ENCODE measurements at places on chromosomes 2 and 18.
A peak's percentile ranks its signal among the peaks of the same experiment; 100 is the strongest.

GRCh38 chr18:35343488-35343935 is 708 bp downstream of the ZNF24 start:
- no peak for DNase-seq

GRCh38 chr2:130834931-130835765 is 1.6 kb upstream of the ARHGEF4 start:
- DNase-seq, result no peak

GRCh38 chr18:55153346-55153745 is 194.1 kb upstream of the CCDC68 start:
- no peak for DNase-seq

DNA sequence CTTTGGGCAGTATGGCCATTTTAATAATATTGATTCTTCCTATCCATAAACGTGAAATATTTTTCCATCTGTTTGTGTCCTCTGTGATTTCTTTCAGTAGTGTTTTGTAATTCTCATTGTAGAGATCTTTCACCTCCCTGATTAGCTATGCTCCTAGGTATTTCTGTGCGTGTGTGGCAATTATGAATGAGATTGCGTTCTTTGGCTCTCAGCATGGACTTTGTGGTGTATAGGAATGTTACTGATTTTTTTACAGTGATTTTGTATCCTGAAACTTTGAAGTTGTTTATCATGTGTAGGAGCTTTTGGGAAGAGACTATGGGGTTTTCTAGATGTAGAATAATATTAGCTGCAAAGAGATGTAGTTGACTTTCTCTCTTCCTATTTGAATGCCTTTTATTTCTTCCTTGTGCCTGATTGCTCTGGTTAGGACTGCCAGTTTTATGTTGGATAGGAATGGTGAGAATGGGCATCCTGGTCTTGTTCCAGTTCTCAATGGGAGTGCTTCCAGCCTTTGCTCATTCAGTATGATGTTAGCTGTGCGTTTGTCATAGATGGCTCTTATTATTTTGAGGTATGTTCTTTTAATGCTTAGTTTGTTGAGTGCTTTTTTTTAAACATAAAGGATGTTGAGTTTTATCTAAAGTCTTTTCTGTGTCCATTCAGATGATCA is 27.0 kb upstream of the THUMPD2 start:
- DNase-seq, result no peak

- DNase-seq, result no peak
These were observed 28.8 kb downstream of the APCDD1 start for GRCh38 chr18:10482985-10483949.

DNA sequence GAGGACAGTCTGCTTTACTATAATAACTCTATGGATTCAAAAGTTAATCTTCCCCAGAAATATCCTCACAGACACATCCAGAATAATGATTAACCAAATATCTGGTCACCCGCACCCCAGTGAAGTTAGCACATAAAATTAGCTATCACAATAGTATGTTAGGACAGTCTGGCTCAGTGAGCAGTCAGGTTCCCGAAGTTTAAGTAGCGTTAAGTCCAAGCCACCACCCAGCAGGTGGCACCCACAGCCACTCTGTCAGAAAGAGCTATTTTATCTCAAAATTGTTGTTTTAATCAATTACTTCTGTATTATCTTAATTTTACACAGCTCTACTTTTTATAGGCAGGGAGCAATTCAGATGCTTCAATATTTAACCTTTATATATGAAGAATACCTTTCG is 537.5 kb downstream of the MBD2 start:
- no peak for DNase-seq

DNA sequence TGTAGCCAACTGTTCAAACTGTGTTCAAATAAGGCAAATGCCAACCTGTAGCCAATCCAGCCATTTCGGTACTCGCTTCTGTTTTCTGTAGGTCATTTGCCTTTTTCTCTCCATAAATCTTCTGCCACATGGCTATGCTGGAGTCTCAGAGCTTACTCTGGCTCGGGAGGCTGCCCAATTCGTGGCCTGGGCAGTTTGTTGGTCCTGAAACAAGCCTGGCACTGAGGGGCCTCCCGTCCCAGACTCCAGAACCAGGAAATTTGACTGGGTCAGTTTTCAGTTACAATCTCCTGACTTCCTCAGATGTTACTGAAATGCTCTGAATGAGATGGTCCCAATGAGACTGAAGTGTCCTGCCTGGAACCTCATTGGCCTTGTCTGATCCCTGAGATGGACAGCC is 120.8 kb upstream of the NPAS2 start:
- DNase-seq, result no peak

DNA sequence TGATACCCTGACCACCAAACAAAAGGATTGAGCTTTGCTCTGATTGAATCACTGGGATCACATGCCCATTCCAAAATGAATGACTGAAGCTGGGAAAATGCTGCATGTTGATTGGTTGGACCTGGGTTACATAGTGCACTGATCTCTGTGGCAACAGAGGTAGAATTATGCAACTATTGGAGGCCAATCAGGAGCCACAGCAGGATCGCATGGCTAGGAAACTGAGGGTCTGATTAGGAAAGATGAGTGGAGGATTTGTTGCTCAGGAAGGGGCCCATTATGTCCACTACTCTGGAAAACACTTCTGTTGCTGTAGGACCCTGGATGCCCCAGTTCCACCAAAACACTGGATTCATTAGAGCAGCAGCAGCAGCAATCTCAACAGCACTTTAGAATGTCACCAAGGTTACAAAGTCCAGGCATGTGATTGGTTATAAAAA is 25.9 kb upstream of the SGPP2 start:
- DNase-seq, result peak; percentile 49
